SIG-M5 (cell line): ENCODE measurements at places on chromosomes 4 and X.

DNA sequence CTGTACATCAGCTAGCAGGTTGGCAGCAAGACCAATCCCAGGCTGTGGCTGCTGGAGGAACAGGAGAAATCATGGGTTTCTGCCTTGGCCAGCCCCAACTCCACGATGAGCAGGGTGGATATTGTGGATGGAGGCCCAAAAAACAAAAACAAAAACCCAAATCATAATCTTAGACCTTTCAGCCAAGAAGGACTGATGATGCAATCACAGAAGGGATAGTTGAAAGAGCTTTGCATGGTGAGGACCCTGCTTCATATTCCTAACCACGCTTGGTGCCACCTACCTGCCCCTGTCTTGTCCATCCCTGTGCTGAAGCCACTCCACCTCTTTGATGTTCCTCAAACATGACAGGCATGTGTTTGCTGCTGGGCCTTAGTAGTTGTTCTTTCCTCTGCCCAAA, 68.8 kb upstream of the CT45A1 start:
- no peak for DNase-seq

GRCh38 chrX:50106051-50106675, 94.6 kb downstream of the AKAP4 start:
- no peak for DNase-seq

- DNase-seq = no peak
Measured at GRCh38 chr4:149277705-149278104, 537.9 kb downstream of the IQCM start.

DNA sequence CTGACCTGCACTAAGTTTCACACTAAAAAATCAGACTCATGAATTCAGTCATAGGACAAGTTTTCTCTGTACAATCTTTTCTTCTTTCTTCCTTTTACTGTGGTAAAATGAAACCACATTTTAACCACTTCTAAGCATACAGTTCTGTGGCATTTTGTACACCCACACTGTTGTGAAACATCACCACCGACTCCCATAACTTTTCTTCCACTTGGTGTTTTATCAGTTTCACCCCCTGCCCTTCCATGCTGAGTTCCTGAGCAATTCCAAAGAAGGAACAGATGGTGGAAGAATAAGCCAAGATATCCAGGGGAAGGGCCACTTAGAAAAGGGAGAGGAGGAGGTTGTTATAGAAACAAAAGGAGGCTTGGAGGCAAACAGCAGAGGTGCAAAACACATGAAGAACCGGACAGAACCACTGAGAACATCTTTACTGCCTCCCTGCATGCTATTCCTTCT, 22.6 kb downstream of the SLC25A4 start:
- DNase-seq = no peak

- peak; percentile 2 for DNase-seq
Measured at GRCh38 chrX:15790769-15791290, 546 bp downstream of the ZRSR2 start.

GRCh38 chr4:40630335-40631021, 814 bp upstream of the RBM47 start:
- no peak for DNase-seq

DNA sequence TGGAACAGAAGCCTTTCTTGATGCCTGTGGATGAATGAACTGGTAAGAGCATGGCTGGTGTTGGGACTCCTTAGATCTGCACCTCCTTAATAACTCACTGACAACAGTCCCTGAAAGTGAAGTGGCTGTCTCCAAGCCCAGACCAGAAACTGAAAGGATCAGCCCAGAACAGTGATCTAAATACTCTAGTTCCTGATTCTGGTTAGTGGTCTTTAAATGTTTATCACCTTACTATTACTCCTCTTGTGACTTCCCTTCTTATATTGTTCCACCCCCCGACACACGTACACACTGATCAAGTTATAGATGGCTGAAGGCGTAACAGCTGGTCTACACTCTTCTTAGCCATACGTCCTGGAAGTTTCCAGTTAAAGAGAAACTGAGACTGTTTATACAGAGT, 33.8 kb upstream of the ARMCX2 start:
- DNase-seq = no peak
